ENCODE measurements at places on chromosomes 4 and X.

DNA sequence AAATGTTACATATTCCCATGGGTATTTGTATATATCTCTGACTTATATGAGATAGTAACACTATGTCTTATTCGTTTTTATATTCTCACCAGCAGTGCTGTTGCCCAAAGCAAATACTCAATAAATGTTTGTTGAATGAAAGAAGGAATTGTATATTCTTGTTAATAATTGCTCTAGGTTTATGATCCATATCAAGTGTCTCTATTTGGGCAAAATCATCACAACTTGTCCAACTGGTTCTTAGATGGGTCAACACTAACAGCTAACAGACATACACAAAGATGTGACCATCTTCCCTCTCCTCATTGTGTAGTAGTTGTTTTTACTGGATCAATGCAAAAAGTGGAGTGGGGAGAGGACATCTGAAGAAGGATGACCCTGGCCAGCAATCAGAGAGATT, 6.6 kb upstream of the APLN start:
- peak; percentile 32 for DNase-seq

DNA sequence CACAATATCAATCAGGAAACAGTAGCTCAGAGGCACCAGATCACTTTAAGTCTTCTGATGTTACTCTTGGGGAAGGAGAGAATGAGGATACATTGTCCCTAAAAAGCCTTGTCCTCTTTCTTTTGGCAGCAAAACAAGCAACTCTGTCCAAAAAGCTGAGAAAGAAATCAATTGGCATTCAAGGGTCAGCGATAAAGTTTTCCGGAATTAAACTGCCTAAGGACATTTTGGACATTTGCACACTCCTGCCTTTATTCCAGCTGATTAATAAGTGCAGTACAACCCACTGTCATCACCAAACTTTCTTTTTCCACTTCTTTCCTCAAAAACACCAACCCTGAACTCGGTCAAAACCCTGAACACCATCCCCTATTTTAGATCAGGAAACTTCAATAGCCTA, 85.8 kb upstream of the FAM9A start:
- no peak for DNase-seq

DNA sequence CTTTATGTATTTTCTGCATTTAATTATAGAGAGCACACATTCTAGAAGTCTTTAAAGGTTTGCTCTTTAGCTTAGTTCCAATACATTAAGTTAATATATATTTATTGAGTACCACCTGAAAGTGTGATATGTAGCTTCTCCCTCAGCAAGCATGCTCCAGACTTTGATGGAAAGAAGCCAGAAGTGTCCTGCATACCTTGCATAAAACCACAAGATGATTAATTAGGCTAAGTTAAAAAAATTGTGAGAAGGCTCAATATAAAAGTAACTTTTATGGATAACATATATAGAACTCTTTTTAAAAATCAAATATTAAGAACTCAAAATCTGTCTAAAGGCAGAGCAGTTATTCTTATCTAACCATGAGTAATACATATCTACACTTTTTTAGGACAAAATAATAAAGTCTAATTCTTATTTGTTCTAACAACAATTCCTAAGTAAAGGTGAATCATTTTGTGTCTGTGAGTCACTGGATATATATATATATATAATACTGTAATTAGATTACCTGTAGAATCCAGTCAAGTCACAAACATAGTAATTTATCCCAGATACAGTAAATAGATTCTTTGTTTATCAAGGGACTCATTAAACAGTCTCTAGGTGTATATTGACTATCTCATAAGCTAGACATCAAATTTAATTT, 51.2 kb downstream of the INTS12 start:
- DNase-seq = no peak

- no peak for DNase-seq
Observed at GRCh38 chrX:68345025-68345424, 88.3 kb downstream of the OPHN1 start.

DNA sequence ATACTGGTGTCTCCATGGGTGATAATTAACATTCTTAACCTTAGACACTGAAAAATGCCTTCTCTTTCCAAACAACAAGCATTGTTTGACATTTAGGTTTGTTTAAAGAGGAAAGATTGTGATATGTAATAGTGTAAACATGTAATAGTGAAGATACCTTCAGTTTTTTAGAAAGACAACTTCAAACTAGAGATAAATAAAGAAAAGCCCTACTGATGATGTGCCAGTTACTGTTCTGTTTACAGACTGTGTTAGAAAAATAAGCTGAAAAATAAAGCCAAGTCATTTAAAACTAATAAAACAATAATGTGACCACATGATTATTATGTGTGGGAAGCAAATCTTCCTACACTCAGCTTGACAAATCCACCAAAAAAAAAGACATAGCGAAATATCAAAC, 2035.3 kb upstream of the TENM3 start:
- DNase-seq = no peak

DNA sequence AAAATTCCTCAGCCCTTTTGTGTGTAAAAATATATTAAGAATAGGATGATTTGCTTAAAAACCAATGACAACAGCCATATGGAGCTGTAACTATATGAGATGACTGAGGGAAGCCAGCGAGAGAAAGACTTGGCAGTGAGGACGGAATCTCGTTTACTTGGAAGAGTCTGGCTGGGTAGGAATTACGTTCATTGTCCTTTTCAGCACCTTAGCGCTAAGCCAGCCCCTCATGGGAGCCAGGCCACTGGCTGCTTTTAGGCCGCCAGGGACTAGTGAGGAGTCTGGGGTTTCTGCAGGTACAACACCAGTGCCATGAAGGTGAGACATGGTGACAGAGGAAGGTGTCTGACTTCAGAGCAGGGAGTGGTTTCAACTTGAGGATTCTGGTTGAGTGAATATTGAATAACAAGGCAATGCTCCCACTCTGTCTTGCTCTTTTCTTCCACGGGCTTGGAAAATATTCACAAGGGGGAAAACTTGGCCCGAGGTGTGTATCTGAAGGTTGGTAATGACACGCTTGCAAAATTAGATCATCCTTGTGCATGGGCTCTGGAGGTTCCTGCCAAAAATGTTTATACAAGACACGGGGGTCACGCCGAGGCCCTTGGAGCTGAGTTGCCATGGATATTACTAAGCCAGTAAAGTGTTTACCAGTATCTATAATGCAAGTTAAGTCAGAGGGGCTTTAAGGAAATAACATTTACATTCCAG, 17.4 kb downstream of the KLF3 start:
- DNase-seq = no peak

DNA sequence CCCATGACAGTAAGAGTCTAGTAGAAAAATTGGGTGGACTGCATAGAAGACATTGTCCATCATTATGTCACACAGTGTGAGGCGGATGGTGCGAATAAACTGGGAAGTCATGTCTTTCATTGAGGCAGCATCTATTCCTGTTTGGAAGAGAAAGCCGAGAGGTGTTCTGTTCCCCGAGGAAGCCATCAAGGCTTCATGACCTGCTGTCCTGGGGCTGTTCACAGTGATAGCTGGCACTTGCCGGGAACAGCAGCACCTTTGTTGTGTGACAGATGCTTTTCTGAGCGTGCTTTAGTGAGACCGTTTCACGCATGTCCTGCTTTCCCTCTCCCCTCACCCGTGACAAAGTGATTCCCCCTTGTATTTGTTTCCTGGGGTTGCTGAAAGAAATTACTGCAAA, 20.3 kb downstream of the RGS12 start:
- no peak for DNase-seq

GRCh38 chrX:107683124-107683895, 55.0 kb downstream of the PRPS1 start:
- no peak for DNase-seq

DNA sequence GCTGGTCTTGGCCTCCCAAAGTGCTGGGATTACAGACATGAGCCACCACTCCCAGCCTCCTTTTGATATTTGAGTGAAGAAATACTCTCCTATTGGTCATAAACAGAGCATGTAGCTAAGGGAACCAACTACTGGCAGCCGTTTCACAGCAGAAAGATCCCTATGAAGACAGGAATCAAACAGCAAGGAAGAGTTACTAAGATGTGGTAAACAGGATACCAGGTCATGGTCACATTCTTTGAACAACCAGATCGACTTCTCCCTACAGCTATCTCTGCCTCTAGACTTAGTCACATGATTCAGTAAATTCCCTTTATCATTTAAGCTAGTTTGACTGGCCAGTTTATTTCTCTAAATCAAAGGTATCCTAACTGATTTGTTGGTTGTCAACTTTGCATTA, 9.0 kb upstream of the HNRNPD start:
- no peak for DNase-seq

DNA sequence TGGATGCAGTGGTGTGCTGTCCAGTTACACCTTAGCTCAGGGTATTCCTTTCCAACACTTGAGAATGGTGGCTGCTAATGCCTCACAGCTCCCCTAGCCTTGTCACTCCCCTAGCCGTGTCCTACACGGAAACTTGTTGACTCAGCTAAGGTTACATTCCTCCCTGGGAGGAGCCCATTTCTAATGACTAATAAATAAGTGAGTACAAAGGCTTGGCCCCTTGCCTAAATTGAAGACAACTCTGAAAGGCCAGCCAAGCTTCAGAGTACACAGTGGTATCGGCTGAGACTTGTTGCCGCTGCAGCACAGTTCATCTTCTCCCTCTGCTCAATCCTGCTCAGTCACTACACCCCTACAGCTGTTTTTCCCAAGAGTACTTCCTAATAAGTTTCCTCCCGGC, 21.2 kb upstream of the SLC25A31 start:
- DNase-seq = no peak

Data from NCI-H748 treated with DMSO at 0.1 percent for 48 hours (cell line).